ENCODE measurements at places on chromosomes 5 and 9.

DNA sequence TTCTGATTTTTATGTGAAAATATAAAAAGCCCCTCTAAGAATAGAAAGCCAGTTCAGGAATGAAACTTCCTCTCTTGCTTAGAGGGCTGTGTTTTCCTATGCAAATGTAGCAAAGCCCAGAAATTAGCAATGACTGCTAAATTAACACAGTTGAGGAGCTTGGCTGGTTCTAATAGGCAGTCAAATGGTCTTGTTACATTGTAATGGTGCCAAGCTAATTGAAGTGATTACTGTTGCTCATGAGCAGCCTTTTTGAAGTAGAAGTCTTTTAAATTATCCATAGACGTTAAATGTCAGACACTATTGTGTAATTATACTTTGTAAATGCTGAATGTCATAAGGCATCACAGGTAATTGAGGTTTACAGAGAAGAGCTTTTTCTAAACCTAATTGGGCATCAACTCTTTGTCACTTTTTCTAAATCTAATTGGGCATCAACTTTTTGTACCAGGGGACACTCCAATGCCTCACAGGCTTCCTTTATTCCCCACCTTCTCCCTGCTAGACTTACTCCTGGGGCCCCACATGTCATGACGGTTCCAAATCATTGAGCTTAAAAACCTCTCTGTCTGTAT is 229.1 kb downstream of the PSAT1 start:
- DNase-seq: no peak

DNA sequence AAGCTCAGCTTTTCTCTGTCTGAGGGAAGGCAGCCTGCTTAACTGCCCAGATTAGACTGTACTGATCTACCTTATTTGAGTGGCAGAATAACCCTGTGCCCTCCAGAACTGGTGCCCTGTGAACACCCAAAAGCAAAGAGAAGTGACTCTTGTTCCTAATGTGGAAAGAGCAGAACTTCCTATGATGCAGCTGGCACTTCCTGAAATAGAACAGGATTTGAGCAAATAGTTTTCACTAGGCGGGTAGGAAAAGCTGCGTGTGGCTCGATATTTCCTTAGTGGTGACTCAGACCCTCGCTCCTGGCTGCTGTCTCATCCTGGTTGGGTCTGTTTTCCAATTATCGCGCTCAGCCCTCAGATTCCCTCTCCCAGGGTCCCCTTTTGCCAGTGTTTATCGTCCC is 89.9 kb downstream of the SH3TC2 start:
- no peak for DNase-seq

DNA sequence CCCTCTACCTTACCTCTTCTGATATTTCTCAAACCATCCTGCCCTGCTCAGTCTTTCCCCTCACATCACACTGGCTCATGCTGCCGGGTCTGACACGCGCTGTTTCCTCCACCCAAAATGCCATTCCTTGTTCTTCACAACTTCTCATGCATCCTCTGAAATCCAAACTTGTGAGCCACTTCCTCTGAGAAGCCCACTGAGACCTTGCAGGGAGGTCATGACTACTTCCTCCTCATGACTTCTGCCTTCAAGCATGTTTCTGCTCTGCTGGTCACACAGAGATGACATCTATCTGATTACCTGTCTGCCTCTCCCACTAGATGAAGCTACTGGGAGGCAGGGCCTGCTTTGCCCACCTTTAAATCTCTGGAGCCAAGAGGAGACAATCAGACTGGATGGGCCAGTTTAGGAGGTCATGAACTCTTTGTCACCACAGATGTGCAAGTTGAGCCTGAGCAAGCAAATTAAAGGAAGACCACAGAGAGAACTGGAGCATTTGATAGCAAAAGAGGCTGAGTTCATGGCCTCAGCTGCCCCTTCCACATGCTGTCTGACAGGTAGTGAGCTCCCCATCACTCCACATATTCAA is 119.8 kb upstream of the TBC1D2 start:
- DNase-seq: no peak

GRCh38 chr5:179623906-179624741 is 653 bp upstream of the HNRNPH1 start:
- DNase-seq: peak; percentile 57

DNA sequence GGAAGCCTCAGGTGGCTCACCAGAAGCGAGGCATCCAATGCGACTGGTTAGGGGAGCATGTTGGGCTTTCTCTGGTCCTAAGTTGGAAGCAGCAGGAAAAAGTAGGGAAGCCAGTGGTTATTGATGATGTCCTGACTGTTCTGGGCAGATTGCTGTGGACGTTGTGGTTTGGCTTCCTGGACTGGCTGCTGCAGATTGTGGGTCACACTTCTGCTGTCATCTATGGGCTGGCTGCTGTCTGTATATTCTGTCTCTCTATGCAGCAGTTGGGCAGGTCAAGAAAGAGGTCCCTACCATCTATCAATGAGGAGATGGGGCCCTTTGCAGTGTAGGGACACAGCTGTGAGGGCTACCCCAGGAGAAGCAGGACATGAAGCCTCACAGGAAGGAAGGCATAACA is 13.5 kb upstream of the MARCHF6 start:
- no peak for DNase-seq

GRCh38 chr9:117715411-117715989 is 11.3 kb downstream of the TLR4 start:
- no peak for DNase-seq

DNA sequence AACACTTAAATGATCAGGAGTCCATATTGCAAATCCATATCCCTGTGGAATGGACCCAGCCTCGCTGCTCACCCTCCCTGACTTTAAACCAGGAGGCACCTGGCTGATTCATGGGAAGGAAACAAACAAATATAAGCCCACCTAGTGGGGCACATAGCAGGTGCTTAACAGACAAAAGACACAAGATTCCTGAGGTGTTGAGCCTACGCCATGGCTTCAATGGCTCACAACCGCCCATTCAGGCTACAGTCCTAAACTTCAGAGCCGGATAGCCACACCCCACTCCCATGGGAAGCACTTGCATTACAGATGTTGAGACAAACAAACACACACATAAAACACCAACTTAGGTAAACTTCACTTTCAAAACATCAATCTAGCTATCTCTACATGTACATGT is 359.9 kb downstream of the ICE1 start:
- no peak for DNase-seq

- no peak for DNase-seq
Measured at GRCh38 chr9:117677572-117677971, 26.6 kb upstream of the TLR4 start.

DNA sequence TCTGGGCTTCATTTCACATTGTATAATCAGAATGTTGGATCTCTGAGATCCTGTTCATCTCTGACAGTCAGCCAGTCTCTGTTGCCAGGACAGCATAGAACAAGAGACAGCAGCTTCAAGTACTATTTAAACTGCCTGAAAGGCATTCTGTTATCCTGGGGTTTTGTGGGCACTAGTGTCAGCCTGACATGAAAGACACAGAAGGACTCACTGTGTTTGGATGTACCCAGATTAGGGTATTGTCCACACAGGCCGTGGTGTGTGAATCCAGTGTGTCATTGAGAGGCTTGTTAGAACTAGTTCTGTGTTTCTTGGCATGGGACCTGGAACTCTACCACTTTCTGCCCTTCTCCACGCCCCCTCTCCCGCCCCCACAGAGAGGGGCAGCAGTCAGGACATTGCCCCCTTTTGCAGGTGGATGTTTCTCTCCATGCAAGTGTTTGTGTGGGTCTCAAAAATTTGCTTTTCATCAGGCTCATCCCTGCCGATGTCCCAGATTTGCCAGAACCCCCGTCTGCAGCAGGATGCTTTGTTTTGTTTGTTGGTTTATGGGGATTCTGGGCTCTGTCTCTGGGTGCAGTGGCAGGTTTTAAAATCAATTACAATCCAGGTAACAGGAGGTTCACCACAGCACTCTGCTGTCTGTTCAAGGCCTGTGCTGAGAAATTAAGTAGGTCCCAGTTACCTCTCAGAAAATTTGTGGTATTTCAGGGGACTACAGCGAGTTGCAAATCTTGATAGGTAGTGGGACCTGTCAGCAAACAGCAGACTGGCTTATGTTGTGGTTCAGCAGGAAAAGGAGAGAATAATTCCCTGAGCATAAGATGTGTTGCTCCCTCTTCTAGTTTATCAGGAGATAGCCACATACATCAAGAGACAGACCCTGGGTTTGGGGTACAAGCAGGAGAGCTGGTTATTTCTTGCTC is 144.6 kb downstream of the DOCK2 start:
- DNase-seq: no peak

DNA sequence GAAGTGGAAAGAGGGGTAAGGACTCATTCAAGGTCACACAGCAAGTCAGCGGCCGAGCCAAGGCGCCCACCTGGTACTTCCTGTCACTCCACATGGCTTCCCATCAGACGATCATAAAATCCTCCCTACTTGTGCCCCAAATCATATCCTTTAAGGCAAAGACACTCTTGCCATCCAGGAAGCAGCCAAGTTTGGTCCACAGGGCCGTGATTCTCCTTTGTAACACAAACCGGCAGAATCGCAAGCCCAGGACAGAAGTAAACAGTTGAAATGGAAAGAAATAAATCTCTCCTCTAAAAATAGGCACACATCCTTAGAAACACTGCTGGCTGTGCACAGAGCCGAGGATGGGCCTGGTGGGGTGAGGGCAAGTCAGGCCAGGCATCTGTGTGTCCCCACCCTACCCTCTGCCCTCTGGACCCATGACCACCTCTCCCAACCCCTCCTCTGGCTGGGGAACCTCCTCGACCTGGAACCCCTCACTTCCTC is 30.5 kb downstream of the TMOD1 start:
- no peak for DNase-seq

- DNase-seq: no peak
Measured at GRCh38 chr9:121709798-121710197, 58.4 kb downstream of the DAB2IP start.

GRCh38 chr5:532521-533242 is 8.4 kb upstream of the SLC9A3 start:
- DNase-seq: no peak

- no peak for DNase-seq
Measured at GRCh38 chr5:108788142-108788541, 40.4 kb downstream of the FER start.

DNA sequence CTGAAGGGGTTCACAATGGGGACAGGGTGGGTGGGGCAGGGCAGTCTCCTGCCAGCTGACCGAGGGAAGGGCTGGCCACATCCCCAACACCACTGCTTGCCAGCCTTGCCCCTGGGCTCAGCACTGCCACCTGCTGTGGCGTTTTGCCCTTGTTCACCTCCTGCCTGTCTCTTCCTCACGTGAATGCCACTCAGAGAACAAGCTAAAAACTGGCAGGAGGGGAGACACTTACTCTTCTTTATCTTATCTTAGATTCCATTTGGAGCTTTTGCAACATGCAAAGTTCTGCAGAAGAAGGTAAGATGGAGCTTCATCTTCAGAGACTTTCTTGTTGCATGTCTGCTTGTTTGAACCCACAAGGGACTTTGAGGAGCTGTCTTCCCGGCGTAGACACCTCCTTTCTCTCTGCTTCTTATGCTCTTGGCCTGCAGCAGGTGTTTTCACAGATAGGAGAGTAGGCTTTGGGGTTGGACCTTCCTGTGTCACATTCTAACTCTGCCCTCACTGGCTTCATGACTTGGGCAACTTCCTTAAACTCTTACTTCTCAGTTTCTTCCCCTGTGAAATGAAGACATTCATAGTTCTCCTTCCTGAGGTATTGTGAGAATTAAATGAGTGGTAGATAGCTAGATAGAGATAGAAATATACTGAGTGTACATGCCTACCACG is 4.1 kb downstream of the LRSAM1 start:
- DNase-seq: no peak

- no peak for DNase-seq
Measured at GRCh38 chr5:55134053-55134722, 25.8 kb upstream of the GPX8 start.

GRCh38 chr5:146185161-146185560 is 2.7 kb upstream of the LARS1 start:
- DNase-seq: no peak

DNA sequence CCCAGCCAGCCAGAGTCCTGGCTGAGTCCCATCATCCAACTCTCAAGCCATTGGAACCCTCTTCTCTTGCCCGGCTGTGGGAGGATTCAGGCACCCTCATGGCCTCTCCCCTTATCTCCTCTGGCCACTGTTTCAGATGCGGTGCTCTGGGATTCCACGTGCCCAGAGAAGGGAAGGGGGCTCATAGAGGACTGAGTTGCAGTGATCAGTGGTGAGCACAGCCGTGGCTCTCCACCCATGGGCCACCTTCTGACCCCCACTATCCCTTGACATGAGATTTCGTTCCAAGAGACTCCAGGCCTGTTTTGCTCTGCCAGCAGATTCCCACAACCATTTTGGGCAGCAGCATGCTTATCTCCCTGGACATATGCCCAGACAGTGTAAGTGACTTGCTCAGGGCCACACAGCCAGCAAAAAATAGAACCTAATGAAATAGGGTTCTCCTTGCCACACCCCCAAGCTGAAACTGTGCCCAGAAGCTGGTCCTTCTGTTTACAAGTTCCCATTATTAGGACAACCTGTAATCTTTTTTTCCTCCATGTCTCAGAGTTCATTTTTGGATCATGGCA is 2.7 kb downstream of the GPX3 start:
- DNase-seq: no peak

- DNase-seq: no peak
Measured at GRCh38 chr5:94776167-94776566, 157.7 kb downstream of the SLF1 start.

GRCh38 chr5:68329554-68330255 is 114.1 kb downstream of the PIK3R1 start:
- DNase-seq: no peak

DNA sequence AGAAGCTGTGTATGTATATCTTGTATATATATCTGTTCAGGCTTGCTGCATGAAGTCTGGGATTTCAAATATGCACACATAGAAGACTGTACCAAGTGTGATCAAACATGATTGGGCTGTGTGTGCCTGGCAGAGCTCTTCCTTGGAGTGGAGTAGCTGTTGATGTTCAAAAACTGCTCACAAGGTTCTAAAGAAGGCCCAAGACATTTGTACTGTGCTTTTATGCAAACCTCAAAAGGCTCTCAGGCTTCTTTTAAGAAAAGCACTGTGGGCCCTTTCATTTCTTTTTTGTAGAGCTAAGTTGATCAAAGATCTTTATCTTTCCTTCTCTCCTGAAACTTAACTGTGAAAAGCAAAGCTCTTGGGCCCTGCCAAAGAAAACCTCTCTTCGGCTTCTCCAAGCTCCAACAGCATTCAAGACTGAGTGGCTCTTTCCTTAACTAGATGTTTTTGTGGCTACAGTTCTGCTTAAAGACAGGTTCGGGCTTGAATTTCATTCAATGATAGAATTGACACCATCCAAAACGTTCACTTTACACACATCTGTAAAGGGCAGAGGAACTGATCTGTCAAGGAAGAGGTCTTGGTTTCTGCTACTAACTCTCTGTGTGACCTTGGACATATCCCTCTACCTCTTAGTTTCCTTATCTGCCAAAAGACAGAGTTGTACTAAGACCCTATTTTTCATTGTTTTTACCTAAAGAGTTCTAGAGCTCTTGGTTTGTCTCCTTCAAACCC is 105.8 kb upstream of the IL6ST start:
- DNase-seq: no peak

GRCh38 chr5:1436036-1436435 is 9.2 kb downstream of the SLC6A3 start:
- DNase-seq: no peak

DNA sequence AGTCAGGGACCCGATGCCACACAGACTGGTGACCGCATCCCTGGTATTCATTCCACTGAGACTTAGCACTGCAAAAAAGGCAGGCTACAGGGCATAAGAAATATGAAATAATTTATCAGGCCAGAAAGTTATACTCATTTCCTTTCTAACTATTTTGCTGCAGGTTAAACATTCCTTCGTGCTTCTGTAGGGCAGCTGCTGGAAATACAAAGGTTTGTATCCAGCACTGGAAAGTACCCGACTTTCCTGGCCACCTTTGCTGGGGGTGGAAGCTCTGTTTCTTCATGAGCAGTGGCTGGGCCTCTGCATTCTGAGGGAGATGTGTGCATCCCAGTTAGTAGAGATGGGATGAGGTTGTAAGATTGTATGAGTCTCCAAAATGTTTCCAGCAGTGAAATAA is 478.6 kb upstream of the WWC1 start:
- no peak for DNase-seq
